Epithelial cell of proximal tubule (primary cell): ENCODE measurements at places on chromosomes 4 and X. TPM values are rescaled to one million over a fixed set of nuclear protein-coding genes. Genes with fewer than 3 reads are reported as not detected.

MAGED1 gene
- total RNA-seq = 81.2 and 114 TPM in 2 replicates

WWC2 gene
- 46.2 and 47.1 TPM in 2 replicates for total RNA-seq

UGT2A3 gene
- 0.06 and 0.22 TPM in 2 replicates for total RNA-seq

FOXO4 gene
- total RNA-seq = 2.7 and 4.7 TPM in 2 replicates

GAGE2A gene
- total RNA-seq = not detected in 2 replicates

HSD17B10 gene
- 99.2 and 102 TPM in 2 replicates for total RNA-seq

MAGEA2B gene
- not detected in 2 replicates for total RNA-seq

EREG gene
- 3.1 and 16.0 TPM in 2 replicates for total RNA-seq

NPY2R gene
- not detected in 2 replicates for total RNA-seq

LGI2 gene
- total RNA-seq = under 0.01 and 2.5 TPM in 2 replicates

MEPE gene
- total RNA-seq = not detected in 2 replicates

DNA sequence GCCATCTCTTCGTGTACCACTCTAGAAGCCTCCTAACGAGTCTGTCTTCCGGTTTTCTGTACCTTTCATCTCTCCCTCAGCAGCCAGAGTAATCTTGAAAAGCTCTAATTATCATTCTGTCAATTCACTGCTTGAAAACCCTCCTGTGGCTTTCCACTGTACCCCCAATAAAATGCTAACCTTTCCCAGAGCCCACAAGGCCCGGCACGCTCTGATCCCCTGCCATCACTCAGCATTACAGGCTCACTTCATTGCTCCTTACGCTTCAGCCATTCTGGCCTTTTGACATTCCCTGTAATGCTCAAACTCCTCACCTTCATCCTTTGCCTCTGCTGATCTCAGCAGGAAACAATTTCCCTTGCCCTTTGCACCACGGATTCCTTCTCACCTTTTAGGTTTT, 112.9 kb downstream of the ARHGAP10 start:
- DNase-seq = no peak

GRCh38 chr4:7358100-7358735, 76.5 kb downstream of the PSAPL1 start:
- DNase-seq = peak; percentile 82

GRCh38 chr4:151626228-151626627, 134.6 kb downstream of the GATB start:
- no peak for DNase-seq

GRCh38 chrX:69153060-69153730, 12.1 kb downstream of the PJA1 start:
- no peak for DNase-seq

- no peak for DNase-seq
Measured at GRCh38 chrX:150761176-150761818, 68.1 kb downstream of the MTMR1 start.

DNA sequence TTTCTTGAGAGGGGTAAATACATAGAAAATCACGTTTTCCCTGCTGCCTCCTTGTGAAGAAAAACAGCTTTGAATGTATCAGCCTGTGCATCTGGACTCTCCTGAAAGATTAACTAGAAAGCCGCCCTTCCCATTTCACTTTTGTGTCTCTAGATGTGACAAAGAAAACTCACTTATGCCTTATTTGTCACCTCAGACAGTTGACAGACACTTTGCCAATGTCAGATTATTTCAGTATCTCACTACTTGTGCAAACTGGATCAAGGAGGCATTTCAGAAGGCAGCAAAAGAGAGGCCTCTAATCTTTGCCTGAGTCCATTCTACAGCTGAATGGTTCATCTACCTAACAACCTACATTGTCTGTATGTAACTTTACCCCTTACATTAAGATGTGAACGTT, 754.9 kb downstream of the RPA4 start:
- DNase-seq = no peak

DNA sequence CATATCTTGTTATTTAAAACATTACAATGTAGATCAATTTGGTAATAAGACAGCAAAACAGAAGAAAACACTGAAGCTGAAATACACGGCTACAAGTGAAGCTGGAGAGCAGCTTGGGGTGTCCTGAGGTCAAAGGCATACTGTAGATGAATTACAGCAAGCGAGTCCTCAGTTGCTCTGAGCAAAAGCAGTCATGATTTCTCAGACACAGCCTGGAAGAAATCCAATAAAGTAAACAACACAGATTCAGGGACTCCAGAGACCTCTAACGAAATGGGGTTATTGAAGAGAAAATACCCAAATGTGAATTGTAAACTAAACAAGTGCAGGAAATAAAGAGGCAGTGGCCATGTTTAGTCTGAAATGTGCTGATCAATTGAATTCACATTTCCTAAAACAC, 324.4 kb downstream of the CAMK2D start:
- no peak for DNase-seq

DNA sequence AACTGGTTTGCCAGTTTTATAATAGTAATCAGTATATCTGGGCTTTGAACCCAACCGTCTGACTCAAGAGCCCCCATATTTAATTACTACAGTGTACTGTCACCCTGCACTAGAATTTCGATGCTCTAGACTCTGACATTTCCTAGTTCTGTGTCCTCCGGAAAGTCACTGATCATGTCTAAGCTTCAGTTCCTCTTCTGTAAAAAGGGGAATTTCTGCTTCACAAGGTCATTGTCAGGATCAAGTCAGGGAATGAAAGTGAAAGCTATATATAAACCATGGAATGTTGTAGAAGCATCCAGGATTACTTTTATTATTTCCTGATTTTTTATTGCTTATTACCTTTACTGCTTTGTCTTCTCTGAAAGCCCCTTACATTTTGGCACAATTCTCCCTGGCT, 4.0 kb upstream of the KCNIP4 start:
- no peak for DNase-seq

GRCh38 chr4:127648061-127648460, 15.3 kb downstream of the INTU start:
- no peak for DNase-seq

GRCh38 chrX:48460606-48461005, 9.5 kb downstream of the SLC38A5 start:
- DNase-seq = no peak

- no peak for DNase-seq
Measured at GRCh38 chrX:12950851-12951594, 23.9 kb upstream of the TMSB4X start.

DNA sequence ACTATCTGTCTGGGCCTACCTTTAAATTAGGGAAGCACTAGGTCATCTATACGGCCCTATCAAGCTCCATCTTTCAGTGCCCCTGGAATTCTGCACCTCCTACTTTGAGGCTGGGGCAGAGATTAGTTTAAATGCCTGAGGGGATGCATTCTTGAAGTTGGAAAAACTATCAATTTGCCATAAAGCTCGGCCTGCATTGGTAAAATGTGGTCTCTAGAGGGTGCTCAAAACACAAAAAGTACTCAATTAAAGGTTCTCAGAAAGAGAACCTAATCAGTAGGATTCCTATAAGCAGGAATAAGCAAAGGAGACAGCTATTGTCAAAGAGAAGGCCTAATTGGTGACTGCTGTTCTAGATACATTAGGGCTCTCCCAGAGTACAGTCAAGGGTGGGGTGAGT, 111.7 kb downstream of the AMER1 start:
- peak; percentile 0 for DNase-seq
